ENCODE measurements at places on chromosomes 13 and 19.

GRCh38 chr13:47119575-47120235, 222.9 kb upstream of the HTR2A start:
- no peak for DNase-seq

DNA sequence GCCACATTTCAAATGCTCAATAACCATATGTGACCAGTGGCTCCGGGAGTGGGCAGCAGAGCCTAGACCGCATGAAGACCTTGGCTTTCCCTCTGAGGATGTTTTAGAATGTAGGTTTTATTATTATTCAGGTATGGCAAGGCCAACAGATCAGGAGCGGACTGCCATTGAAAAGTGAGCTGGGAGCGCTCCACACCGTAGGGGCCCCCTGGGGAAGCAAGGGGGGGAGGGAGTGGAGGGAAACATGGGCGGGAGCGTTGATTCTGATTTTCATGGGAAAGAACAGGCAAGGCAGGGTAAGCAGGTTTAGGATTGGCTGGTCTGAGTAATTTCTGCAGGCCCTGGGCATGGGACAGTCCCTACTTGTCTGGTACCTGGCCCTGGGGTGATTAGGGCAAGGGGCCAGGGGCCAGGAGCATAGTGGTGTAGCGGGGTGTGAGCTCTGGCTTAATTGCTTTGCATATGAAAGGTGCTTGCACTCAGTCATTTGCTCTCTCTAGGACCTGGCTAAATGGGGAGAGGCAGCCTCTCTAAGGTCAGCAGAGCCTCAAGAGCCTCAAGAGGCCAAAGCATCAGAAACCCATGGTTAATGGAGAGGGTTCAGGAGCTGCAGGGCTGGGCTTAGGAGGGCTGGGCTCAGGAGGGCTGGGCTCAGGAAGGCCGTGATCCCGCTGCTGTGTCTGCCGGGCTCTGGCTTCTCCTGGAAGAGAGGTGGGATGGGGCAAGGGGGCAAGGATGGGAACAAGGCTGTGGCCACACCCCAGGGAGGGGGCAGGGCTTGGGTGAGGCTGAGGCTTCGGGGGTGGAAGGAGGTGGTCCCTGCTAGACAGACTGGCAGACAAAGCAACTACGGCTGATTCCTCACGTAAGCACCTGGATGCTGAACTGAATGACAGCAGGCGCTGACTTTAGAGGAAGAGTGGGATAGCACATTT, 82.0 kb upstream of the WASF3 start:
- DNase-seq, result no peak

DNA sequence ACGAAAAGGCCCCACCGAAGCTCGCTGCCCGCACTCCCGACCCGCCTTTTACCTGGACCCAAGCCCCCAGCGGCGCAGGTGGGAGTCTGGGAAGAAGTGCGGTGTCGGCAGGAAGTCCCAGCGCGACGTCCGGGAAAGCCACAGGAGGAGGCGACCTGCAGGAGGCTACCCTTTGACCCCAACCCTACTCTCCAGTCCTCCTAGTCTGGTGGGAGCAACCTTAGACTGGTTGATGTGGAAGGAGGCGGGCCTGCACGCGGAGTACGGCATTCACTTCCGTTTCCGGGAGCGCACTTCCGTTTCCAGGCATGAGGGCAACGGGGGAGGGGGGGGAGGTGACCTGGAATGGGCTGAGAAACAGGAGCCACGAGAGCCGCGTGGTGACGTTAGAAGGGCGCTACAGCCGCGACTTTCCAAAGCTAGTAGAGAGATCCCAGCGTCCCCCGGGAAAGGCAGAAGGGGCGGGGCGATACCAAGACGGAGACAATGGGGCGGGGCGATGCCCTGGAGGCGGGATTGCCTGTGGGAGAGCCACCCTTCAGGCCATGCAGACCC, 28.5 kb downstream of the ZNF266 start:
- DNase-seq, result peak; percentile 93

GRCh38 chr19:9645472-9645871, 24.4 kb upstream of the ZNF561 start:
- DNase-seq, result no peak

- DNase-seq, result peak; percentile 69
Measured at GRCh38 chr19:591099-591958, 1.6 kb downstream of the HCN2 start.

DNA sequence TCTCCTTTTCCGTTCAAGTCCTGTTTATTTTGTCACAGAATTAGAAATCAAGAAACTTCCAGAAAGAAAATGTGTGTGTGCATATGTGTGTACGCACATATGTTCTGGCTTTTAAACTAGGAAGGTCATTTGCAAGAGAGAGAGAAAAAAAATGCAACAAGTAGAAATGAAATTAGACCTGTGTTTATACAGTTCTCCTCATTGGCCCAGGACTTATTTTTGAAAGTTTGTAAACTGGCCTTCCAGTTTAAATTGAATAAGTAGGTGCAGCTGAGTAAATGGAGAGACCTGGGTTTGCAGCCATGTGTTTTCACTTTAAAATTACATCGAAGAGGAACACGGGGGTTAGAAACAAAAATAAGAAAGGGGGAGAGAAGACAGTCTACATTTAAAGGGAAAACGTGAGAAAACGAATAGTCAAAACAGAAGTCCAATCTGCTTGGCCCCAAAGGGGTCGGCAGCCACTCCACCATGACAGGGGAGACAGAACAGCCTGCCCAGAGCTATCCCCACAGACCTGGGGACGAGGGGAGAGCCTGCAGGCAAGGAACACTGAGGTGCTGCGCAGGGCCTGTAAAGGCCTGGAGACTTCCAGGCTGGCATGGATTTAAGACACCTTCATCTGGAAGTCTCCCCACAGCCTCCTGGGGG, 216.8 kb upstream of the MAB21L1 start:
- no peak for DNase-seq

DNA sequence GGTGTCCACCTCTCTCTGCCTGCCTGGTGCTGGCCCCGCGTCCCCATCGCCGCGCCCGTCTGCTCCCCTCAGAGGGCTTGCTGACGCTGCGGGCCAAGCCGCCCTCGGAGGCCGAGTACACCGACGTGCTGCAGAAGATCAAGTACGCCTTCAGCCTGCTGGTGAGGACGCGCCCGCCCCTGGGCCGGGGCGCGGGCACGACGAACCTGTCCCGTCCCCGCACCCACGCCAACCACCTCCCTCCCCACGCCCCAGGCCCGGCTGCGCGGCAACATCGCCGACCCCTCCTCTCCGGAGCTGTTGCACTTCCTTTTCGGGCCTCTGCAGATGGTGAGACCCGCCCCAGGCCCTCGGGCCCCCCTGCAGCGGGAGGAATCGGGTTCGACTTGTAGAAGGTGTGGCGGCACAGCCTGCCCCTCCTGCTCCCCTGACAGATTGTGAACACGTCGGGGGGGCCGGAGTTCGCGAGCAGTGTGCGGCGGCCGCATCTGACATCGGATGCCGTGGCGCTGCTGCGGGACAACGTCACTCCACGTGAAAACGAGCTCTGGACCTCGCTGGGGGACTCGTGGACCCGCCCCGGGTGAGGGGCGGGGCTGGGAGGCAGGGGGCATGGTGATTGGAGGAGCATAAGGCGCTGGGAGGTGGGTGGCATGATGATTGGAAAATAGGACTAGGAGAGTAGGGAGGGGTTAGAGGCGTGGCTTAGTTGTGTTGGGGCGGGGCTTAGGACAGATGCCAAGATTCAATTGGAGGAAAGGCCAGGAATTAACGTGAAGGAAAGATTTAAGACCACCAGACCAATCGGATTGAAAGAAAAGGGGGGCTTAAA, 6.6 kb downstream of the EPS8L1 start:
- DNase-seq, result peak; percentile 63

GRCh38 chr19:45863840-45864628, at the start of gene FOXA3:
Gene FOXA3, plus strand, starts transcription at chr19:45864326. Its CDS starts 131 bp downstream, at chr19:45864457.
- peak; percentile 75 for DNase-seq

GRCh38 chr19:29963576-29963975, 21.5 kb downstream of the URI1 start:
- DNase-seq, result no peak

GRCh38 chr19:32542477-32543108, 38.4 kb upstream of the PDCD5 start:
- no peak for DNase-seq

- peak; percentile 15 for DNase-seq
Measured at GRCh38 chr13:40235160-40235796, 431.2 kb downstream of the FOXO1 start.

GRCh38 chr19:42480335-42481095, 37.8 kb upstream of the CXCL17 start:
- DNase-seq, result peak; percentile 49

DNA sequence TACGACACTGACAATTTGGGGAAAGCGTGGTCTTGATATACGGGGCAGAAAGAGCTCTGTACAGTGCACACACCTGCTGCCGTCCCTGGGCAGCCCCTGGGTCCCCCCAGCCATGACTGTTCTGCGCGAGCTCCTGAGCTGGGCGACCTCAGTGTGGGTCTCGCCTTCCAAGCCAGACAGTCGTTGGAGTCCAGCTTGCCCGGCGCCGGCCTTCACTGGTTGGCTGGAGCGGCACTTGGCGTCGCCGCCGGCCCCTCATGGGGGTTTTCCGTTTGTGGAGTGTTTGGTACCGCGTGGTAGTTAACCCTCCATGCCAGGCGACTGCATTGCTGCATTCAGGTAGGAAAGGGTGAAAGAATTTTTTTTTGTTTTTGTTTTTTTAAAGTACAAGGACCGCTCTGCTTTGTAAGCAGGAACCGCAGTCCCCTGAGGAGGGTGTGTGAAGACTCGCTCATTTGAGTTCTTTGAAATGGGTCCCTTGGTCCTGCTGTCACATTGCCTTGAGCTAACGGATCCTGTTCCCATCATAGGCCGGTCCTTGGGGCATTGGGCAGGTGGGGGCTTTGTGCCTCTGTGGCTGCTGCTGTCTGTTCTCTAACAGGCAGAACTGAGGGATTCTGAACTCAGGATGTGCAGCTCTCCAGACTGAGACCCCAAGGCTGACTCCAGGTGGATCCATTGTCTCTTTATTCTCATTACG, 10.8 kb upstream of the RPS15 start:
- DNase-seq, result no peak

GRCh38 chr13:18959229-18959628, 222.4 kb downstream of the TUBA3C start:
- DNase-seq, result no peak

GRCh38 chr13:35718084-35718483, 241.6 kb upstream of the MAB21L1 start:
- DNase-seq, result no peak

DNA sequence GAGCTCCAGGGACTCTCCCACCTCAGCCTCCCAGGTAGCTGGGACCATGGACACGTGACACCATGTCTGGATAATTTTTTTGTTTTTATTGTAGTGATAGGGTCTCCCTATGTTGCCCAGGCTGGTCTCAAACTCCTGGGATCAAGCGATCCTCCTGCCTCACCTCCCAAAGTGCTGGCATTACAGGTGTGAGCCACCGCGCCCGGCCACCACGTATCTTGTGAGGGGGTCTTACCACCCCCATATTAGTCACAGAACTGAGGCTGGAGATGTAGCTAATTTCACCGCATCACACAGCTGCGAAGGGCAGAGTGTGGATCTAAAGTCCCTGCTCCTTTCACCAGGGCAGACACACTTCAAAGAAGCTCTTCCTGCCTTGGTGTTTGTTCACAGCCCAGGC, 211.8 kb upstream of the SOX1 start:
- DNase-seq, result no peak

DNA sequence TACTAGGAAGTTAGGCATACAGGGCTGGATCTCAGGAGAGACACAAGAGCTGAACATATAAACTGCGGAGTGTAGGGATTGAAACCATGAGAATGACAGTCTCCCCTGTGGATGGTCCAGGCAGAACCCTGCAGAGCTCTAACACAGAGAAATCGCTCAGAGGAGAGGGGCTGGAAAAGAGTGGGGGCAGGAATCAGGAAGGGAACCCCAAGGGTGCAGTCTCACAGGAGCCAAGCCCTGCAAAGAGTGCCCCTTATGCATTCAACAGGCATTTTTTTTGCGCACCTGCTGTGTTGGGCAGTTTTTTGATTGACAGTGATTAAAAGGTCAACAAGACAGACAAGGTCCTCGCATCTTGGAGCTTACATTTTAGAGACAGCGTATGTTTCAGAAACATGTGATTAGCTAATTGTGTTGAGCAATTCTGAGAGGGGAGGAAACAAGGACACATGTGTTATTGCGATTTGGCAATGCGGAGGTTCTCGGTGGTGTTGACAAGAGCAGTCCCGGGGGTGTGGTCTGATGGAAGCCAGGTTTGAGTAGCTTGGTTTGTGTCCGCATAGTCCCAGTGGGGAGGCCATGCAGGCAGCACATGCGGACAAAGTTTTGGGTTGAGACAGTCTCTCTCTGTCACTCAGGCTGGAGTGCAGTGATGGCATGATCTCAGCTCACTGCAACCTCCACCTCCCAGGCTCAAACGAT, 182.6 kb upstream of the IRS2 start:
- DNase-seq, result no peak

DNA sequence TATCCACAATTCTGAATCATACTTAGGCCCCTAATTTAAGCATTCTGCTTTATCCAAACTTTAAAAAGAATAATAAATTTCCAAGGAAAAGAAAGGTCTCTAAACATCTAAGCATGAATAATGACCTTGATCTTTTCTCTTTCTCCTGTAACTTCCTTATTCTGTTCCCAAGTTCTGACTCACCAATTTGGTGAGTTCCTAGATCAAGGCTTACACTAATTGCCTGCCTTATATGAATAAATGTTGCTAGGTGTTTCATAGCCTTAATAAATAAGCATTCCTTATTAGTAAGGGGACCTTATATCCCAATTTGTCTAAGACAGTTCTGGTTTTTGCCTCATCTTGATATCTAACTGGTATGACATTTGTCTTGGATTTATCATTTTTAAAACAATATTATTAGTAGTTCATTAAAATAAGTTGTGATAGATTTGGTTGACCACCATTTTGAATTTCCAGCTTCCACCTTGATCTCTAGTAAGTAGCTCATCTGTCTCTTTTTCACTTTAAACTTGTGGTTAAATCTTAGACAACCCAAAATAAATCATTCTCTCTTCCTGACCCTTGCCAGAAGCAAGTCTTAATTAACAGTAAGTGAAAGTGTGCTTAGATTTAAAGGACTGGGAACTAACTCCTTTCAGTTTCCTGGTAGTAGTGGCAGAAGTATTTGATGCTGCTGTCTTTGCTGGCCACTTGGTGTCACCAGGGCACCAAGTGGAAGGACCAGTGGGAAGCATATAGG, 121.2 kb upstream of the MLNR start:
- DNase-seq, result no peak

DNA sequence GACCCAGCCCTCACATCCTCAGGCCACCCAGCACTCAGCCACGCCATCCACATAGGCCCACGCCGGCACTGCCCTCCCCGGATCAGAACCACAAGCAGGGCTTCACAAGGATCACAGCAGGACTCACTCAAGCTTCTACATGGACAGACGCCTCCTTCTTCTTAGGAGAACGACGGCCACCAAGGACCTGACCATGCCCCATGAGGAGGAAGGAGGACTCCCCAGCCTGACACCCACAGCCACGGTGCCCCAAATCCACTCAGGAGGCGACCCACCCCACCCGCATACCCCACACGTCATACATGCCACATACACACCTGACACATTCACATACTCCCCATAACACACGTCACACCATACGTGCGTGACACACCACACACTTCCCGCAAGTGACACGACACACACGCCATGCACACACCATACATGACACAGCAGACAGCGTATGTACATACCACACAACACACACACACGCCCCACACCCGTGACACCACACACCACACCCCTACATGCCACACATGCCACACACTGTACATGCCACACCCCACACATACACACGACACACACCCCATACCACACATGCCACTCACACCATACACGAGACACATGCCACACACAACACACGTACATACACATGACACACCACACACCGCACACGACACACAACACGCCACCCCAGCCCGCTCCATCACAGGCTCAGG, 50.4 kb downstream of the MLLT1 start:
- no peak for DNase-seq
